ENCODE measurements at places on chromosomes 5 and 9.

DNA sequence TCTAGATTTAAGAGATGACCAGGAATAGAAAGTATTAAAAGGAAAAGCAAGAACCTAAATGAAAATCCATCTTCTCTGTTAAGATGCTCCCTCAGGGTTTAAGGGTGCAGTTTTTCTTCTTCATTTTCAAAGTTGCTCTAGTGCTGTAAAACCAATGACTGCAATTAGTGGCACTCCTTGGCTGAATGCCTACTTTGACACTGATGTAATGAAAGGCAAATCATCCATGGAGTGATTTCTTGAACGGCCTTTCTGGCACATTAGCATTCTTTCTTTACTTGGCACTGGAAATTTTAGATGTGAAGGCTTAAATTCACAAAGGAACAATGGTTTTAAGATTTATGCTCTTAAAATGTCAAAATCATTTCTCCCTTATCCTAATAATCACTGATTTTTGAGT lies 19.3 kb upstream of the ISCA1 start:
- no peak for DNase-seq

- DNase-seq, result no peak
Measured at GRCh38 chr9:18741945-18742344, 268.0 kb downstream of the ADAMTSL1 start.

DNA sequence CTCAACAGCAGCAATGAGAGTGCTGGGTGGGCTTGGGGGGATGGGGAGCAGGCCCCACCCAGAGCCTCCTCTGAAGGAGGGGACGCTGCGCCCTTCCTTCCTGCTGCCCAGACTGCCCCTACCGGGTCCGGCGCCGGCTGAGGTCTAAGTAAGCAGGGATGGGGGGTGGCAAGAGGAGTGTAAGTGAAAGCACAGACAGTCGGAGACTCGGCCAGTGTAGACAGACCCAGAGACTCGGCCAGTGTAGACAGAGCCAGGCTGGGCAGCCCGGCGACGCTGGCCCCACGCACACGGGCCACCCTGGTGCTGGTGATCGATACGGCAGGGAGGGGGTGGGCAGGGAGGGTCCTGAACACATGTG lies 7.4 kb upstream of the ENTPD8 start:
- DNase-seq, result no peak

- DNase-seq, result no peak
Measured at GRCh38 chr9:101427957-101428655, 7.5 kb downstream of the ALDOB start.

- DNase-seq, result no peak
Measured at GRCh38 chr9:107546859-107547258, 57.3 kb upstream of the KLF4 start.

DNA sequence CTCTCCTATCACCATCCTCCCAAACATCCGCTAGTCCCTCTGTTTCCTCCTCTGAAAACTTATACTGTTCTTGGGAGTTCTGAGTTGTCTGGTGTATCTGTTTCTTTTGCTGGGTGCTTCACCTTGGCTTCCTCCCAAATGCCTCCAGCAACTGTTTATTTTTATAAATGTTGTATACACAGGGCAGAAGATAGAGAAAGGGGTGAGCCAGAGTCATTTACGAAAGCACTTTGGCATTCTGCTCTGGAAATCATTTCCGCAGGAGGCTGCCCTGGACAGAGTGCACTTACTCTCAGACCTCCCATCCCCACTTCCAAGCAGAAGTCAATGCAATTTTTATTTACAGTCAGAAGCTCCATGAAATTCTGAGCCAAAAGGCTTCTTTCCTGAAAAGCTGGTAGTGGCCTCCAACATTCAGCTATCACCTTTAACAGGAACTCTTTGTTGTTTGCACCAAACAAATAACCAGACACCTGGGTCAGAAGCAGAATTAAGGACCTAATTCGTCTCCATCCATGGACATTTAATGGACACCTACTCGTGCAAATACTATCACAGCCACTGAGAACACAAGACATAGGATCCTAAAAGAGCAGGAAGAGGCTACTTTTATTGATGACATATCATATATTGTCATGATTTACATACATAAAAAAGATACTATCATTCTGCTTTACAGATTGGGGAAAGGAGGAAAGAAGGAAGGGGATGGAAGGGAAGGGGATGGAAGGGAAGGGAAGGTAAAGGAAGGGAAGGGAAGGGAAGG lies 229.5 kb upstream of the PAPPA start:
- DNase-seq, result no peak

DNA sequence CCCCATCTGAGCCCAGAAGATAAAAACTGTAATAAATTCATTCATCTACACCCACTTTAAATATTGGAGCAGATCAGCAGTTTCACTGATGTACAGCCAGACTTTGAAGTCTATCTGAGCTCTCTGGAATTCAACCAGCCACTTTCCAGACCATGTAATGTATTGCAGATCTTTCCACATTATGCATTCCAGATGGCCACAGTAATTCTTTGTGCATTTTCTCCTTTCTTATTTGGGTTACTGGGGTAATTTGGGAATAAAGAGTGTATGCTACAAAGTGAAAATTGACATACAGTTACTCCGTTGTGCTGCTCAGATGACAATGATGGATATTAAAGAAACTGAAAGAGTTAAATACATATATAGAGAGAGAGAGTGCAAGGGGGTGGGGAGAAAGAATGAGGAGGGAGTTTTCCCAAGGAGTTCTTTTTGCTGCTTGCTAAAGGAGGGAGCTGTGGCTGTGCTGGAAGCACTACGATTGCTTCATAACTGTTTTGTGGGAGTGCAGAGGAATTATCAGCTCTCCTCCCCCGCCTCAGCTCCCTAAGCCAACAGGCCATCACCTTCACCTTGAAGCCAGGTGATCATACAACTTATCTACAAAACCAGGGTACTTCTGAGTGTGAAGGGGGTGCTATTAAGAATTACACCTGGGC lies 152.8 kb downstream of the GAS1 start:
- no peak for DNase-seq

DNA sequence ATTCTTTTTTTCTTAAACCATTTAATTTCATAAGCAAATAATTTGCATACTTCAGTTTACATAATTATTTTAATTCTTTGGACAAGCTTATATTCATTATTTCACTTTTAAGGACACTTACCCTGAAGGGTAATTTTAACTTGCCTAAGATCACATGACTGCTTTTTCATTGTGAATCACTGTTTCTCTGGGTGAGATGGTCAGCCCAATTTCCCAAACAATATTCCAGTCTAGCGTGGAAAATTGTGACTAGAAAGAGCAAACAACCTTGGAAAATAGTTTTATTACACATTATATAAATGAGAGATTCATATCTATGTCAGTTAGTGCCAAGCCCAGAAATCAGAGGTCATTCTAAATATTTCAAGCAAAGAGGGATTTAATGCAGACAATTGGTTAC lies 21.4 kb upstream of the JAKMIP2 start:
- no peak for DNase-seq

GRCh38 chr9:111442360-111443027 lies 41.7 kb downstream of the ECPAS start:
- DNase-seq, result no peak

DNA sequence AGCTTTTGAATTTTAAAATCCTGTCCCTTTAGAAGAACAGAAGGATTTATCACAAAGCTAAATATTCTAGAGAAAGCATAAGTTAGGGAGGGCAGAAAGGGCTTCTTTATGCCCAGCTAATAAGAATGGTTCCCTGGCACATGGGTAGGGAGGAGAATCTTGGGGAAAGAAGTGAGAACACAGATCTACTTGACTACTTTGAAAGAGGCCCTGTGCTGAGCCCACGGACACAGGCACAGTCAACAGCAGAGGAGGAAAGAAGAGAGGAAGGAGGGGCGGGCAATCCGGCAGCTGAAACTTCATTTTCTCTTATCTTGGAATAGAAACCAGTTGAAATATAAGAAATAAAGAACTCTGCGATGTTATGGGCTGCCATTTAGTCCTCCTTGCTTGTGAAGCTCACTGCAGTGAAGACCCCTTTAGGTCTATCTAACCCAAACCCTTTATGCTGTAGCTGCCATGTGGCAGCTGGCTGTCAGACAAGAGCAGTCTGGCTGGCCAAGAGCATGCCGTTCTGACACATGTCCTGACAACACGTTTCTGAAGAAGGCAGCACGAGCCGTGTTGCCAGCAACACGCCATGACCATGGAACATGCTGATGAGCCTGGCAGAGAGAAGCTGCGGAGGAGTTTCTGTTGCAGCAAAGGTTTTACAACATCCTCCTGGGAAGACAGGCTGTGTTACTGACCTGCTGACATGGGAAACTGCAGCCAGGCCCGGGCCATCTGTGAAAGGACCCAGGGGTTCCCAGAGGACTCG lies 34.2 kb downstream of the ABLIM3 start:
- DNase-seq, result no peak

DNA sequence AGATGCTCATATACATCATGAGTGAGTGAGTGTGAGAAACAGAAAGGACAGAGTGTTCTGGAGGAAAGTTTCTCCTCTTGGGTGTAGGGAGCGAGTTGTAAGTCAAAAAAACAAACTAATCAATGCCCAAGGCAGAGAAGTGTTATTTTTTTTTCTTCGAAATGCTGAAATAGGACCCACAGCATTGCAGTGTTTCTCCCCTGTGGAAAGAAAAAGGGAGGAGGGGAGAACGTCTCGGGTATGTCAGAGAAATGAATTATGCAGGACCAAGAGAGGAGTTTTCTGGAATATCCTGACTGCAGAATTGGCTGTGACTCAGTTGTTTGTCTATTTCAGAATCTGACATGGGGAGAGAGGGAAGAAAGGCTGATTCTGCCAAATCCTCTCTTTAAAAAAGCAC lies 337.9 kb upstream of the RFX3 start:
- no peak for DNase-seq

- DNase-seq, result no peak
Measured at GRCh38 chr9:100058699-100059579, 39.9 kb downstream of the ERP44 start.

GRCh38 chr5:133222979-133223378 lies 171.2 kb downstream of the HSPA4 start:
- DNase-seq, result no peak

DNA sequence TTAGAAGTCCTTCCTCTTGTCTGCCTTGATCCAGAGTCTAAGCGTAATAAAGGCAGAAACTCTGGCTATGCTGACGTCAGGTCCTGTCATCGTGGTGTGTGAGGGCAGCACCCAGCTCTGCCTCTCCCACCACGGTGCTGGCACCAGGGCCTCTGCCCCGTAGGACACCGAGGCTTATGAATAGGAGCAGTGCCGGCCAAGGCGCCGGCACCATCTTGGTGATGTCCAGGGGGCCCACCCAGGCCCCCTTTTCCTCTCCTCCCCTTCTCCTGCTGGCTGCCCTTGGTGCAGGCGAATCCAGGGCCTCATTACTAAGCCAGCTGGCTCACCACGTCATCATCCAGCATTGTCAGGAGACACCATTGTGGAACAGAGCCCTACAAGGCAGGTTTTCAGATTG lies 252.3 kb downstream of the FANCC start:
- no peak for DNase-seq

- no peak for DNase-seq
Measured at GRCh38 chr9:100590481-100590880, 12.6 kb downstream of the CAVIN4 start.

- DNase-seq, result no peak
Measured at GRCh38 chr5:153896701-153897100, 142.0 kb downstream of the FAM114A2 start.

DNA sequence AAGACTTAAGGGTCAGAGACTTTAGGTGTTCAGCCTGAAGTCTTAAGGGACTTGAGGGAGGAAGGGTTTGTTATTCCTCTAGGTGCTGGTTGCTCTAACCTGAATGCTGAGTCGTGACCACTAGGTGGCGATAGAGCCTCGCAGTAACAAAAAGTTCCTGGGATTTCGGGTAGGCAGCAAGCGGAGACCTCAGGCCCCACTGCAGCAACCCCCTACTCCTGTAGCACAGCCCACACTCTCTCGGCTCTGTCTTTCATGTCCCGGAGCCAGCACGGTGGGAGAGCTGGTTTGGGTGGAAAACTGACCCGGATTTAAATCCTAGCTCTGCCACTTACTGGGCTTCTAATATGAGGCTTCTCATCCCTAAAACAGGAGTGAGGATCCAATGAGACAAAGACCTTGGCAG lies 100.3 kb upstream of the PANK3 start:
- no peak for DNase-seq

DNA sequence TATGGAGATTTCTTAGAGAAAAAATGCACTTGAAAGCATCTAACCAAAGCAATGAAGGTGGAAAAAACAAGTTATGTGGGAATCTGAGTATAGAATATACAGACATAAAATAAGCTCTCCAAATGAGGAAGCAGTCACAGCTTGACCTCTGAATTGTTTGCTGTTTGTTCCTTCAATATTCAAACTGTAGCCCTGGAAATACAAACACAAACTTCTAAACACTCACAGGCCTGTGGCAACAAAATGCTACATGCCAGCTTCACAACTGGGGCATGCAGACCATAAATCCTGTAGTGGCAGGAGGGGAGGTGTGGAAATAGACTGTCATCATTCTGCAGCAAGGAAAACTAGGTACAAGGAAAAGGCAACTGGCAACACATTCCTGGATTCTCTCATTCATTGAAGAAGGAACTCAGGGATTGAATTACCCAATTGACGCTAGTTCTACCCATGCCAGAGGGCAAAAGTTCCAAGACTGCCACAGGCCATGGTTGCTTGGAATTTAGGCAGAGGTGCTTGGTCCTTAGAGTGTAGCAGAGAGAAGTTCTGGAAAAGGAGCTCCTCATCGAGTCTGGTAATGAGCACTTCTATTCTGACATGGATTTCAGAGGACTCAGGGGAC lies 349.6 kb downstream of the PDE4D start:
- no peak for DNase-seq

DNA sequence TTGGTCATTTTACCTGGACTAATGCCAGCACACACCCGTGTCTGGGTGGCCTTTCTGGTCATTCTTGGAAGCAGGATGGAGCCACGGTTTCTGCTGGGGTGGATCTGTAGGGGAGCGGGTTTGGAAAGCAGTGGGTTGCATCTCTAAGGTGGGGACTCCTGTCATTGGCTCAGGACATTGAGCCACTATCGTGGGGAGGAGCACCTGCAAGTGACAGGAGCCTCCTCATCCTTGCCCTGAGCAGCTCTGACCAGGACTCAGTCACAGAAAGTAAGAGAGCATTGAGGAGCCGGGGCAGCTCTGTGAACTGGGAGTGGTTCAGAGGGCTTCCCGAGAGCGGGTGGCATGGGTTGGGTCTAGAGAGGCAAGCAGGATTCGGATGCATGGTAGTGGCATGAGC lies 3.7 kb downstream of the B4GALT7 start:
- DNase-seq, result no peak

DNA sequence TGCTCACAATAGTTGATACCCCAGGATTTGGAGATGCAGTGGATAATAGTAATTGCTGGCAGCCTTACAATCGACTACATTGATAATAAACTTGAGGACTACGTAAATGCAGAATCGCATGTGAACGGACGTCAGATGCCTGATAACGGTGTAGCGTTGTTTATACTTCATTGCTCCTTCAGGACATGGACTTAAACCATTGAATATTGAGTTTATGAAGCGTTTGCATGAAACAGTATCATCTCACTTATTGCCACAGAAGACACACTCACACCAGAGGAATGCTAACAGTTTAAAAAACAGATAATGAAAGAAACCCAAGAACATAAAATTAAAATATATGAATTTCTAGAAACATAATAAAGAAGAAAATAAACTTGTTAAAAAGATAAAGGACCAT lies 101.6 kb downstream of the GABBR2 start:
- no peak for DNase-seq

- DNase-seq, result no peak
Measured at GRCh38 chr5:114419959-114420358, 58.1 kb downstream of the KCNN2 start.

- DNase-seq, result no peak
Measured at GRCh38 chr5:53569453-53569852, 9.0 kb downstream of the NDUFS4 start.
